ENCODE measurements at places on chromosomes 16 and 17.

DNA sequence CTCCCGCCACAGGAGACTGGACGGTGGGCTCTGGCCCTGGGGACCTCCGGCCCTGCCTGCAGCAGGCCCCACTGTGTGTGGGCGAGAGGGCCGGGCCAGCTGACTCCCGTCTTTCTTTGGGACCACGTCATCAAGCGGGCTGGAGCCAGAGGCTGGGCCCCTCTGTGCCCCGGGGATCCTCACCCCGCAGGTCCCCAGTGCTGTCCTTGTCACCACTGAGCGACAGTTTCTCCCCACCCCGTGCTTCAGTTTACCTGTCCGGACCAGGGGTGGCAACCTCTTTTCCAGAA, 181.9 kb upstream of the ZNF469 start:
- no peak for DNase-seq

DNA sequence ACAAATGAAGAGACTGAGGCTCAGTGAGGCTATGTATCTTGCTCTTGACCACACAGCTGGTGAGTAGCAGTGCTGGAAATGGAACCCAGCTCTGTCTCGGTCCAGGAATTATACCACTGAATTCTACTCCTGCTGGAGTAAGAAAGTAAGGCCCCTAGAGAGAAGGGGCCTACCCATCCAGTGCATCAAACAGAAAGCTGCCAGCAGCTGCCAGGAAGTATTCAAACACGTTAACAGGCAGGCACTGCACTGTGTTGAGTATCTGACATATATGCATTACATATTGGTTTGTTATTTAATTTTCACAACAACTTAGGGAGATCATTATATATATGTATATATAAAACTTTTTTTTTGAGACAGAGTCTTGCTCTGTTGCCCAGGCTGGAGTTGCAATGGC, 4.0 kb downstream of the ARL5C start:
- no peak for DNase-seq

GRCh38 chr17:6269478-6269877, 165.4 kb downstream of the AIPL1 start:
- peak; percentile 38 for DNase-seq

- no peak for DNase-seq
Measured at GRCh38 chr16:74893541-74893940, 91.4 kb downstream of the WDR59 start.

DNA sequence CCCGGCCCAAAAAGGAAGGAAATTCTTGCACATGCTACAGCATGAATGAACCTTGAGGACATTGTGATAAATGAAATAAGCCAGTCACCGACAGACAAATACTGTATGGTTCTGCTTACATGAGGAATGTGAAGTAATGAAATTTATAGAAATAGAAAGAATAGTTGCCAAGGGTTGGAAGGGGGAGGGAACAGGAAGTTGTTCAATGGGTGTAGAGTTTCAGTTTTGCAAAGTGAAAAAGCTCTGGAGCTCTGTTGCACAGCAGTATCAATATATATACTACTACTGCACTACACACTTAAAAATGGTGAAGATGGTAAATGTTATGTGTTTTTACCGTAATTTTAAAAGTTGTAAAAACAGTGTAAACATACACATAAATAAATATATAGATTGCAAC, 43.7 kb downstream of the PKD1L3 start:
- no peak for DNase-seq

- DNase-seq, result peak; percentile 94
Measured at GRCh38 chr17:596763-597644, 117.6 kb downstream of the VPS53 start.

- peak; percentile 98 for DNase-seq
Measured at GRCh38 chr17:49779739-49780231, 8.7 kb upstream of the KAT7 start.

DNA sequence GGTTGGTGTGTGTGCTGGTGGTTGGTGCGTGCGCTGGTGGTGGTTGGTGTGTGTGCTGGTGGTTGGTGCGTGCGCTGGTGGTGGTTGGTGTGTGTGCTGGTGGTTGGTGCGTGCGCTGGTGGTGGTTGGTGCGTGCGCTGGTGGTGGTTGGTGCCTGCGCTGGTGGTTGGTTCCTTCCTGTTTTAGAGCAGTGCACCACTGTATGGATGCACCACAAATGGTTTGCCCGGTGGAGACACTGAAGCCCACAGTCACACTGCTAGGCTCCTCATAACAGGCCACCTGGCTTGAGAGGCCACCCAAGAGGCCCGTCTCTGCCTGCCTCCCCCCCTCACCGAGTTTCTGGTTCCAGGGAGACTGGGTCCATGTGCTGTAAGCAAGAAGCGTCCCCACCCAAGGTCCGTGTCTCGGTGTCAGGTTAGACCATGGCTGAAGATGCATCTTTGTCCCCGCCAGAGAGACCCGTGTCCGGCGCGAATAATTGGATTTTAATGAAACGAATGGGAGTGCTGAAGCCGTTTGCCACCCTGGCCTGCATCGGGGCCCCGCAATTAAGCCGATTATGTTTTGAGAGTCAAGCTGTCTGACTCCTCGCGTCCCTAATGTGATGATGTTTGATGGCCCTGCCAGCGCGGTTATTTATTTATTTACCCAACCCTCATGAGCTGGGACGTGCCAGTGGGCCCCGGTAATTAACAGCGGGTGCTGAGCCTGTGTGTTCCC, 161.3 kb upstream of the GSE1 start:
- no peak for DNase-seq

DNA sequence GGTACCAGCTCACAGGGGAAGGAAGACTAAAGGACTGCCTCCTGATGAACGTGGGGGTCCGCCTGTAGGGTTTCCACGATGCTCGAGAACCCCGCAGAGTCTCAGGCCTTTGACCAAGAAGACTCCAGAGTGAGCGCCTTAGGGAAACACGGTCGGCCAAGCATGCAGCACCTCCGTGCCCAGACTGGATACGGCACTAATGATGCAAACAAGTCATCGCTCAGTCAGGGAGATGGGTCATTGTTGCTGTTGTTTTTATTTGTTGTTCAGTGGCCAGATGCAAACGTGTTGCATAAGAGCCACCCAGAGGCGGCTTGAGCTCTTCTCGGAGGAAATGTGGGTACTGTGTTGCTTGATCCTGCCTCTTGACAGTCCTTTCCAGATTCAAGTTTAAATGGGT, 19.3 kb upstream of the RBFOX3 start:
- no peak for DNase-seq

- DNase-seq, result no peak
Measured at GRCh38 chr16:29314292-29314934, 92.1 kb downstream of the NPIPB11 start.

GRCh38 chr17:31388770-31389656, 2.5 kb upstream of the RAB11FIP4 start:
- DNase-seq, result no peak

- DNase-seq, result no peak
Measured at GRCh38 chr16:87391324-87391949, 699 bp upstream of the MAP1LC3B start.

GRCh38 chr17:20966870-20967269, 75.9 kb downstream of the USP22 start:
- no peak for DNase-seq

DNA sequence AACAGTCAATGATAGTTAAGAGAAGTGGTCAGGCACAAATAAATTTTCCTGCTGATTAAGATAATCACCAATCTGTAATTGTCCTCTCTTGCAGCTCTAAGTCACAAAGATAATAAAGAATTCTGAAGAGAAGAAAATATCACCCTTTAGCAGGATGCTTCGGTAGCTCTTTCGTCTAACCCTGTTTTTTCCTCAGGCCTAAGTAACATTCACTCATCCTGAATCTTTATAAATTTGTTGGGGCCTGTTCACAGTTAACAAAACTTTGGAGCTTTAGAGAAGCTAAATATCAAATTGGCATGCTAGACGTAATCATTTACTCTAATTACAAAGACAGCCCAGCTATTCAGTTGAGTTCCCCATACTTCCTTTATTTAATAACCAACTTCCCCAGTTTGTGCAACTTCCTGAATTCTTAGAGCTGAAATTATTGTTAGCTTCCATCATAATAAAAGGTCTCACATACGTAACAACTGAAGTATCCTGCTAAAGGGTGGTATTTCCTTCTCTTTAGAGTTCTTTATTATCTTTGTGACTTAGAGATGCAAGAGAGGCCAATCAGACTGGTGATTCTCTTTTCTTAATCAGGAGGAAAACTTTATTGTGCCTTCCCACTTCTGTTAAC, 118.6 kb downstream of the TANGO6 start:
- no peak for DNase-seq

GRCh38 chr17:9571201-9571600, 4.4 kb downstream of the STX8 start:
- DNase-seq, result no peak

DNA sequence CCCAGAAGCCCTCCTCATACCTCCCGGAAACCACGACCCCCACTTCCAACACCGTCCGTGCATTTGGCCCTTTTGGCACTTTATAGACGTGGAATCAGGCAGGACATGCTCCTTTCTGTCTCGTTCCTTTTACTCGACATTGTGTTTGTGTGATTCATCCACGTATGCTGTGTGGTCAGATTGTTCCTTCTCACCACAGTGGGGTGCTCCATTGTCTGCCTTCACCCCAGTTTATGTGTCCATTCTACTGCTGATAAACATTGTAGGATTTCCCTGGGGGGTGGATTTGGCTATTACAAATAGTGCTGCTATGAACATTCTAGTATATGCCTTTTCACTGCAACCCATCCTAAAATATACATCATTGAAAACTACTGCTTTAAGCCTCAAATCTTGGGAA, 28.9 kb upstream of the RPH3AL start:
- no peak for DNase-seq

- no peak for DNase-seq
Measured at GRCh38 chr17:44346064-44346844, 1.2 kb downstream of the GRN start.

GRCh38 chr16:64153718-64154117, 968.1 kb downstream of the CDH11 start:
- peak; percentile 46 for DNase-seq

DNA sequence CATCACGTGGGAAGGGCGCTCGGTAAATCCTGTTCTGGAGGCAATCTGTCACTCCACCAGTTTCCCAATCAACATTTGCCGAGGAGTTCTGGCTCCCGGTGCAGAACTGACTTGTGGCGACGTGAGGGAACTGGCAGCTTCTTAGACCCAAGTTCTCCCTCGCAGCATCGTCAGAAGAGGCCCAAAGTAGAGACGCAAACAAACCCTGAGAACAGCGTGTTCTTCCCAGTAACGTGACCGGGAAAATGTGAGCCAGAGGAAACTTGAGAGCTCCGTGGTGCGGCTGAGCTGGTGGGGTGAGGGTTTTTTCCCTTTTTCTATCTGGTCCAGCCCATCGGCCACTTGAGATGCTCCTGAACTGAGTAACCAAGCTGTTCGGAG, 158.9 kb upstream of the CACNG5 start:
- peak; percentile 43 for DNase-seq

GRCh38 chr17:39231591-39232551, 6.1 kb upstream of the STAC2 start:
- DNase-seq, result no peak

GRCh38 chr17:57315061-57316015, 59.0 kb downstream of the MSI2 start:
- no peak for DNase-seq

DNA sequence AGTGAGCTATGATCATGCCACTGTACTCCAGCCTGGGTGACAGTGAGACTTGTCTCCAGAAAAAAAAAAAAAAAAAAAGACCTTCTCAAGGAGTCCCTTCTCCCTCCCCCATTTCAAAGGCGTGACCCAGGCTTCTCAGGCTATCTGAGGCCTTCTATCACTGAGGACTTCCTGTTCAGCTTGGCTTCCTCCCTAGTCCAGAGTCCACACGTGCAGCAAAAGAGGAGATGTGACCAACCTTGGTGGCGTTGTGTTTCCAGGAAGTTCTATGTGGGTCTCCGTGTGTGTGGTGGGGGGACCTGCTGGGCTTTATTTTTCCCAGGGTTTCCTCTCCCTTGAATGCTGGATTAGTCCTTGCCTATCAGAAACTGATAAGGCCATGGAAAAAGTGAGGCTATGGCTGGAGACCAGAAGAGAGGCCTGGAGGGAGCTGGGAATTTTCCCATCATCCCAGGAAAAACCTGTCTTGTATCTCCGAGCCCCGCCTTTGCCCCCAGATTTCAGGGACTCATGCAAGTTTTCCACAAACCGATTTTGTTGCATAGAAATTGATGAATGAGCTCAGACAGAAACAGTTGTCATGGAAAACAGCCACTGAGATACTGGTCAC, 148.1 kb downstream of the SALL1 start:
- no peak for DNase-seq

GRCh38 chr16:26765087-26765486, 301.6 kb upstream of the C16orf82 start:
- no peak for DNase-seq

DNA sequence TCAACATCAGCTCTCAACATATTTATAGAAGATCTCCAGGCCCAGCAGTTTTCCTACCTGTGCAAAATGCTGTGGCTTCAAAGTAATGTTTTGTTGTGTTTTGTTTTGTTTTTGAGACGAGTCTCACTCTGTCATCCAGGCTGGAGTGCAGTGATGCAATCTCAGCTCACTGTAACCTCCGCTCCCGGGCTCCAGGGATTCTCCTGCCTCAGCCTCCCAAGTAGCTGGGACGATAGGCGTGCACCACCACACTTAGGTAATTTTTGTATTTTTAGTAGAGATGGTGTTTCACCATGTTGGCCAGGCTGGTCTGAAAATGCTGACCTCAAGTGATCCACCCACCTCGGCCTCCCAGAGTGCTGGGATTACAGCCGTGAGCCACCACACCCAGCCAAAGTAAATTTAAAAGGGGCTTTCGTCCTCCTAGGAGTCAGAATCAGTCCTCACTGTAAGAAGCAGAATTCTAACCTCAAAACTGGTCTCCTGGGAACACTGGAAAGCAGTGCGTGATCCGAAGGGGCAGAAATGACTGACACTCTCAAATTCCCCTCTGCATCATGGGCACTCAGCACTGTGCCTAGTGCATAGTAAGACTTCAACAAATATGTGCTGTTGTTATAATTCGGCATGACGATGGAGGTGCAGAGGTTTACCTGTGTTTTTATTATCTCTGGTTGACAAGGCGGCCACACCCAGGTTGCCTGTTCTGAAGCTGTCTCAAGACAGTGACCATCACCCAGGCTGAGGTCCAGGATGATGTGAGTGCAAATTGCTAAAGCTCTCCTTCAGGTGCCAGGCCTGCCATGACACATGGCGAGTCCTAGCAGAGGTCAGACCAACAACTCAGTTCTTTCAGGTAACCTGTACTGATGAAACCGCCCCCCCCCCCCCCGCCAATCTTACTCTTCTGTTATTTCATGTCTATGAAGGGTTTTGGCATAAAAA, 59.8 kb downstream of the ADCY9 start:
- DNase-seq, result no peak

- DNase-seq, result peak; percentile 88
Measured at GRCh38 chr16:67857547-67858233, 10.2 kb upstream of the CENPT start.

GRCh38 chr16:87918866-87919680, 17.3 kb downstream of the CA5A start:
- no peak for DNase-seq

- no peak for DNase-seq
Measured at GRCh38 chr16:3058139-3059030, 7.1 kb upstream of the IL32 start.

DNA sequence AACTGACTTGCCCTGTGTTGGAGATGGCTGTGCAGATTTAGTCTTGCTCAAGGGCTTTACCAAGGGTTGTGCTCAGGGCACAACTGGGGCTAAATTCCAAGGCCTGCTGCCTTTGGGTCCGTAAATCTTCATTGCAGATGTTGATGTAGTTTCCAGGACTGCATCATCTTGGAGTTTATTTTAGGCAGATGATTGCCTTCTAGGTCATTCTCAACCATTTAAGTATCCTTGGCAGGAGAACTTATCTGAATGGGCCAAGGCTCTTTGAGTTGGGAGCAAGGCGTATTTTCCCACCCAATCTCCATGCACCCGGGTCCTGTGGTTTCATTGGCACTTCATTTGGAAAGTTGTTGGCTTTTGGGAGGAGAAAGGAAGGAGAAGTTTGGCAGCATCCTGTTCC, 200.3 kb downstream of the MSI2 start:
- peak; percentile 79 for DNase-seq

Data from astrocyte (in vitro differentiated cells and primary cell).